NCI-H1417 (cell line): ENCODE measurements at places on chromosomes 12 and 14.
A peak's percentile ranks its signal among the peaks of the same experiment; 100 is the strongest.

GRCh38 chr12:12616512-12617310 is 5.0 kb downstream of the CREBL2 start:
- DNase-seq = no peak

- DNase-seq = no peak
These were observed 68.8 kb downstream of the RNFT2 start for GRCh38 chr12:116806845-116807440.

DNA sequence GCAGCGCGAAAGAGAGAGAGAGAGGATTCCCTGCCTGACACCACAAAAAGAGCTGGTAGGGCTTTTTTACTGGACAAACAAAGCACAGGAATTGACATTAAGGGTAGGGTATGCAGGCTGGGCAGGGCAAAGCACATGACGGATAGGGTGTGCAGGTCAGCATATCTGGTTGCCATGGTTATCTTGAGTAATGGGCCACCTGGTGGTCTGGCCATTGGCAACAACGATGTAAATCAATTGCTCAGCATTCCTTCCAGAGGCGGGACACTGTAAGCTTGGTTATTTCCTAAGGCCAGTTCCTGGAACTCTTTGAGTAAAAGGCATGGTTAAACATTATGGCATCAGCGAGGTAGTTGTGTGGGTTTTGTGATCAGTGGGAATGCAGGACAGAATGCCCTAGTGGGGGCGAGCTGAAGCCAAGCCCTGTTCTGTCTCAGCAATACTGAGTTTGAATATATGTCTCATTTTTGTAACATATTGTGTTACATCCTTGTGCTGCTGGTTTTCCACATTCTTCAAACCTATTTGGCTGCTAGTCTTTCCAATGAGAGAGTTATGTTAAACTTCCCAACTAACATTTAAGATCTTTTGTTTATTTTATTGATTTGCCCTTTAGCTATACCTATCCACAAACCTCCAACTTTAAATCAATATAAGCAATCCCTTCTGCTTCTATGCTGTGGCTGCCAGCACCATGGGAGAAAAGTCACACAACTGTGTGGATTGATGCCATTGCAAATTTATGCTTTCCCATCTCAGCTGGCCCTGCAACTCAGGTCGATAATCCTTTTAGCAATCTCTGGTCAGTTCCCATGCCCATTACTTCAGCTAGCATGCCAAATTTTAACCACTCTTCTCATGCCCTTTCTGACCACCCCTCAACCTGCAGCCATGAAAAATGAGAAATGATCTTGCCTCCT is 396.7 kb upstream of the PDE3A start:
- no peak for DNase-seq

DNA sequence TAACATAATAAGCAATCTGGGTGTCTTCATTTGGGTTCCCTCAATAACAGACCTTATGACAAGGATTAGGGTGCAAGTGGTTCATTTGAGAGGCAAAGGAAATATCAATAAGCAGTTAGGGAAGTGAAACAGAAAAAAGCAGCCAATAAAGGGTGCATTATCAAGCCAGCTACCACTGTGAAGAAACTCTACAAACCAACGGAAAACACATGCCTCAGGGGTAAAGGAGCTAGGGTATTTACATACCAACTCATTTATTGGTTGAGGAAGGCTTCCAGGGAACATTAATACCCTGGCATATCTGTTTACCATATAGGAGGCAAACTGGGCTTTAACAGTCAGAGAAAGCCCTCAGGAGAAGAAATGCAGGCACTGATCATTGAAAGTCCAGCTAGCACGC is 22.7 kb upstream of the IFNG-AS1 start:
- DNase-seq = no peak

GRCh38 chr12:108607981-108608600 is 10.2 kb upstream of the TMEM119 start:
- DNase-seq = no peak

DNA sequence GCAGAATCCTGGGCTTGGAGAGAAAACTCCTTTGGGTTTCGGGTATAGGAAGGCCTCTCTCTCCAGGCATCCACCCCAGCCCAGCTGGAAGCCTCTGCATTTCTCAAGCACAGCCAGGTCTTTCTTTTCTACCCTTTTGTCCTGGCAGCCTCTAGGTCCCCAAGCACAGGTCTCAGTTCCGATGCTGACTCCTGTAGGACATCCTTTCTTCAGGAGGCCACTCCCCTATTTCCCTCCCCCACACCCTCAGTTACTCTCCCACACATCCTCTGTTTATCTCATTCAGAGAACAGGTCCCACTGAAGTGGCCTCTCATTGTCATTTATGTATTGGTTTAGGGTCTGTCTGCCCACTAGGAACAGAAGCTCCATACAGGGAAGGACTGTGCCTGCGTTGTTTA is 352.6 kb downstream of the VRK1 start:
- no peak for DNase-seq

DNA sequence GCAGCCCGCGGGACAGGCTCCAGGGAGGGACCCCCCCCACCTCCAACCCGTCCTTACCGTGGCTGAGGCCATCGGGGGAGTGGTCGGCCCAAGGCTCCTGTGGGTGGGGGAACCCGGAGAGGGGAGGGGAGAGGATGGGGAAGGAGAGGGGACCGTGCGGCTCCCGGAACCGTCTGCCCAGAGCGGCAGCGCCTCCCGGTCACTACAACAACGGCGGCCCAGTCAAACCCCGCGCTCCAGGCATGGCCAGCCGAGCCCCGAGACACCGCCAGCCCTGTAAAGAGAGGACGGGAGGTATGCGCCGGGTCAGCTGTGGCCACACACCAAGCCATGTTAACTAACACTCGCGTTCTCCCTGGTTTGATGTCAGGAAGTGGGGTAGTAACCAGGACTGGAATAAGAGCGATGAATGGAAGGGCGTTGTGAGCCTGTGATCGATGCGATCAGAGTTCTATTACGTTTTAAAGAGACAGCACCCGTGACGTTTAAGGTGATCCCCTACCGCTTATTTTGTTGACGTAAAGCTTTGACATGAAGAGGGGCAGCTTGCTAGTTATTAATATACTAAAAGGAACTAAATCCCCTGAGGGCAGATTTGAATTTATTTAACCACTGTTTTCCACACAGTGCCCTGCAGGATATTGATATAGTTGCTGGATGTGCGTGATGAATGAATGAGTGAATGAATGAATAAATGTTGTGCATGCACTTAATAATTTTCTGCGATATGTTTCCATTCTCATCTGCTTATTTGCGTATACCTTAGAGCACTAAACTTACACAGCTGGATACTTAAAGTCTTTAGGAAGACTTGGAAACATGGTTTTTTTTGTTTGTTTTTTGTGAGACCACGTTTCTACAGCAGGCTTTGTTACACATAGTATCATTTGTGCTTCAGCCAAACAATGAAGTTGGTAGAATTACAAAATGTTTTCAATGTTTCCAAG is at the start of gene POC1B:
Gene POC1B (minus strand): TSS at position 224 of the 947 bp plus-strand sequence. CDS start 152 bp downstream, at position 72.
- DNase-seq = peak; percentile 81

GRCh38 chr12:58647495-58647894 is 272.8 kb downstream of the LRIG3 start:
- no peak for DNase-seq

DNA sequence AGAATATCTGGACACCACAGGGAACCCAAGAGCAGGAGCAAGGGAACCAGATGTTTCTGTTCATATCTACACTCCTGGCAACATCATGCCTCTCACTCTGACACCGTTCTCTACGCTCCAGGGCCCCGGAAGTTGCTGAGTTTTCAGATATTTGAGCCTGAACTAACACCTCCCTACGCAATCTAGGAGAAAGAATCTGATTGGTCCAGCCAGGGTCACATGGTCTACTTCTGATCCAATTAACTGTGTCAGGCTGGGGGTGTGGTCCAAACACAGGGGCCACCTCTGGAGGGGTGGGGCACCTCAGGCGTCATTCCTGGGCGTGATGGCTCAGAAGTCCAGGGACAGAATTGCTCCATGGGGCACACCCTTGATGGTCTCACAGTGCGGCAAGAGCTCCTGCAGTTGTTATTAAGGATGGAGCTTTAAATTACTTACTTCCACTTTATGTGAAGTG is 165.5 kb downstream of the PTPN11 start:
- DNase-seq = peak; percentile 55

- DNase-seq = no peak
These were observed 58.9 kb downstream of the ANAPC7 start for GRCh38 chr12:110344657-110345056.

GRCh38 chr12:12427568-12427967 is 70.7 kb downstream of the BORCS5 start:
- DNase-seq = no peak

DNA sequence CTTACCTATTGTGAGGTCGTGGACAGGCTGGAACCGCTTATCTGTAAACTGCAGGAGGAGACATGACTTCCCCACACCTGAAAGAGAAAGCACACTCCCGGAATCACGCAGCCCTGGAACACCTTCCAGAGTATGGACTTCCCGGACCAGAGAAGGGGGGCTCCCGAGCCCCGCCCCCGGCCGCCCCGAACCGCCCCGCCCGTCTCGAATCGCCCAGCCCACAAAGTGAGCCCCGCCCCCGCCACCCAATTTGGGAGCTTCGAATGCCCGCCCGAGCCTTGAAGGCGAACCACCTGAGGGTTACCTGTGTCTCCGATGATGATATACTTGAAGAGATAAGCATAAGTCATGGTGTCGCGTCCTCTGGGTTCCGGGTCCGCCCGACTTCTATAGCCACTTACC is 235 bp downstream of the RAB2B start:
- peak; percentile 94 for DNase-seq
